ENCODE measurements at places on chromosomes 7 and 10.

DNA sequence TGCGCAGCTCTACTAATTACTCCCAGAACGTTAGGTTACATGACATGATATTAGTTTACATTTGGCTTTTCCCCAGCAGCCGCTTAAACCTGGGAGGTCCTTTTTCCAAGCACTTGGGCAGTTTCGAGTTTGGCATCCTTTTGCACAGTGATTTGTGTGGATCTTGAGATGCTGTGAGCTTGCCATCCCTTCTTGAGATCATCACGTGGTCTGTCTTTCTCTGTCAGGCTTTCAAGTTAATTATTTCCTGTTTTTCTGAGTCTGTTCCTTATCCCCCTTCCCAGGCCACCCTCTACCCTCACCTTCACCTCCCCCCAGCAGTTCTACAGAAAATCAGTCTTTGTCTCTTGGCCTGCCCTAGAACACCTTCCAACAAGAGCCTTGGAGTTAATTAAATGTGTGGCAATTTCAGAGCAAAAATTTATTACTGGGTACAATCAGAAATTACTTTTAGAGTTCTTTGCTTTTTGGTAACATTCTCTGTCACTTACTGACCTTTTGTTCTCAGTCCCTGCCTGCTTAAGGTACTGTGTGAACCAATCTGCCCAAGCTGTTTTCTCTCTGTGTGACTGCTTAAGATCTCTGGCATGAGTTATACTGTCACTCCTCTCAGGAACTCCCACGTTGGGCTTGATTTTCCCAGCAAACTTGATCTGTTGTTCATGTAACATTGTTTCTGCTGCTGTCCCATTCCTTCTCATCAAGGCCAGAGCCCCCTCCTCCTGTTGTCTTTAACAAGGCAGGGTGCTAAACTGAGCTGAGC lies 3.1 kb upstream of the SLF2 start:
- DNase-seq: no peak

DNA sequence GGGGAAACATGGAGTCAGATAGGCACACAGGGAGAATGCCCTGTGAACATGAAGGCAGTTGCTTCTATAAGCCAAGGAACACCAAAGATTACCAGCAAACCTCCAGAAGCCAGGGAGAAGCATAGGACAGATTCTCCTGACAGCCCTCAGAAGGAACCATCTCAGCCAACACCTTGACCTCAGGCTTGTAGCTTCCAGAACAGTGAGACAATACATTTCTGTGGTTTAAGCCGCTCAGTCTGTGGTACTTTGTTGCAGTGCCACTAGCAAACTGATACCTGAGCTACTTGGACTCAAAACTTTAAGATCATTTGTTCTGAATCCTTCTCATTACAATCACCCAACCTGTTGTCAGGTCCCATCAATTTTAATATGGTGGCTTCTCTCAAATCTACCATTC lies 31.2 kb downstream of the ABLIM1 start:
- no peak for DNase-seq

GRCh38 chr10:94983555-94983954 lies 45.1 kb downstream of the CYP2C9 start:
- DNase-seq: no peak

- no peak for DNase-seq
Measured at GRCh38 chr10:50381642-50382041, 130.3 kb upstream of the ASAH2 start.

DNA sequence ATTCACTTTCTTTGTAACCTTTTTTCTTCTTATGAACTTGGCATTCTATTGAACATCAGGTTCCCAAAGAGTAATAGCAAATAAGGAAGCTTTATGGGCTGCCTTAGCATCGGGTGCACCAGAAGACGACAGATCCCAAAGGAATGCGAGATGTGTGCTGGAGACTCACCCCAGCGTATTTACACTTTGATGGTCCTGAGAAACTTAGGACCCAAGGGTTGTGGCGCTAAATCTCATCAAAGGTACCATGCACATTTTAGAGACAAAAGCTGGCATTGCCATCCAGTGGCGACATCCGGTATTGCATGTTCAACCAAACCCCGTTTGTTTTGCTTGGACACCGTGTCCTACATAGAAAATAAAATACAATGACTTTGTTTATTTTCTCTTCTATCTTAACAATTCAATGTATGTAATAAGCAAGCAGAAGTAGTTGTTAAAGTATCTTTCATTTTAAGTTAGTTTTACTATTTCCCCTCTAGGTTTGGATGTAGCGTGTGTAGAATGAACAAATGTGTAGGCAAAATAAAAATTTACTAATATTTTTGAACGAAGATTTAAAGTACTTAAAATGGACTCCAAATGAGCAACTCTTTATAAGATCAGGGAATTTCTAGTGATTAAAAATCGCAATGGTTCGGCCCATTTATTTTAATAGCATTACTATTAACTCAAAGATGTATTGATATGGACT lies 1154.8 kb downstream of the GATA3 start:
- DNase-seq: peak; percentile 54

DNA sequence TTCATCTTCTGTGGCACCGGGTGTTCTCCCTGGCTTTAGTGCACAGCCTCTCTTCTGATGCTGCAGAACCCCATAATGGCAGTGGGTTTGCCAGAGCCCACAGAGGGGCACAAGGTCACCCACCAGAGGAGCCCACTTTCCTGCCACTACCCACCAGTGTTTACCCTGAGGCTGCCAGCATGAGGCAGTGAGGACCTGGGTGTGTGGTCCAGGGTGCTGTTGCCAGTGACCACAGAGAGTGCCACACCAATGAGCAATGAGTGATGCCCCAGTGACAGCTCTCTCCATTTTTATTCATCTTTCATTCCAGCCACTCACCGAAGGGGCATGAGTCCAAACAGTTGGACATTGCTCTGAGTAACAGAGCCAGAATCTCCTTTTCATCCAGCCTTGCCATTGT lies 34.8 kb downstream of the MTURN start:
- DNase-seq: no peak

GRCh38 chr10:70167246-70167645 lies 3.1 kb downstream of the SAR1A start:
- DNase-seq: no peak

GRCh38 chr10:110962443-110962842 lies 43.0 kb downstream of the SHOC2 start:
- DNase-seq: no peak
